Activated T-cell treated with anti-CD3 and anti-CD28 coated beads, Interleukin-2, amount 50 U/mL, for 72 hours (primary cell): ENCODE measurements at places on chromosomes 1 and 21. TPM values are rescaled to one million over a fixed set of nuclear protein-coding genes. Genes with fewer than 3 reads are reported as not detected.

GRCh38 chr1:91752324-91752723 lies 133.6 kb downstream of the TGFBR3 start:
- H3K4me3 ChIP-seq, result peak overlapping the region; percentile 44
- peaks cover 73% of the 10 kb centered on the region for H3K4me1 ChIP-seq
- H3K27me3 ChIP-seq, result no peaks in the 10 kb centered on the region
- peak; percentile 40 for DNase-seq
- H3K27ac ChIP-seq, result peak overlapping the region; percentile 90
- peaks cover 6% of the 10 kb centered on the region for H3K36me3 ChIP-seq

Gene ZMPSTE24
- total RNA-seq, result 36.8 TPM

- peak; percentile 2 for DNase-seq
- peaks cover 46% of the 10 kb centered on the region for H3K4me1 ChIP-seq
- no peaks in the 10 kb centered on the region for H3K27me3 ChIP-seq
Observed at GRCh38 chr1:243253211-243253925, 1.7 kb downstream of the CEP170 start.

Gene FABP3
- not detected for total RNA-seq

DNA sequence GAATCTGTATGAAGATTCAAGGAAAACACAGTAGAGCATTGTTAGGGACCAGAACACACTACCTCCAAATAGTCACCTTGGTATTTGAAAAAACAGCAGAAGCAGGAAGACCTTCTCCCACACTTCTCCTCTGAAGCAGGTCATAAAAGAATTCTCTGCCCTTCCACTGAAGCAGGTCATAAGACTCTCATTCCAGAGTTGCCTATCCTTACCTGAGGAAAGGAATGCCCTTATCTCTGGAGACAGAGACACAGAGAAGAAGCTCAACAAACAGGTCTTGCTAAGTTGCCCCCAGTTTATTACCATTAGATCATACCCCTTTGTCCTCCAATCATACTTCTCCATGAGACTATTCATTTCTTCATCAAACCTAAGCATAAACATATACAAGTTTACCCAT lies 225.8 kb upstream of the TNR start:
- no peak for DNase-seq
- no peak overlapping the region for H3K27ac ChIP-seq
- no peaks in the 10 kb centered on the region for H3K27me3 ChIP-seq
- H3K36me3 ChIP-seq, result peaks cover 6% of the 10 kb centered on the region
- H3K4me1 ChIP-seq, result no peaks in the 10 kb centered on the region
- H3K4me3 ChIP-seq, result no peak overlapping the region

- no peak overlapping the region for H3K27ac ChIP-seq
- H3K36me3 ChIP-seq, result no peaks in the 10 kb centered on the region
- DNase-seq, result no peak
- no peak overlapping the region for H3K4me3 ChIP-seq
- peaks cover 18% of the 10 kb centered on the region for H3K27me3 ChIP-seq
- no peaks in the 10 kb centered on the region for H3K4me1 ChIP-seq
Observed at GRCh38 chr1:207941665-207942064, 30.7 kb upstream of the CD34 start.

- no peaks in the 10 kb centered on the region for H3K27me3 ChIP-seq
- no peaks in the 10 kb centered on the region for H3K4me1 ChIP-seq
- no peak for DNase-seq
- no peak overlapping the region for H3K4me3 ChIP-seq
Observed at GRCh38 chr1:91864017-91864700, 21.8 kb downstream of the TGFBR3 start.

- no peak overlapping the region for H3K27ac ChIP-seq
- no peak for DNase-seq
- peaks cover 7% of the 10 kb centered on the region for H3K4me1 ChIP-seq
- peaks cover 6% of the 10 kb centered on the region for H3K27me3 ChIP-seq
Observed at GRCh38 chr1:31524186-31524901, 52.0 kb upstream of the TINAGL1 start.

Gene MYBPH
- not detected for total RNA-seq

Gene TGFB2
- not detected for total RNA-seq

Gene BCAS2
- total RNA-seq, result 27.5 TPM

GRCh38 chr1:218775501-218776021 lies 398.1 kb upstream of the LYPLAL1 start:
- H3K36me3 ChIP-seq, result no peaks in the 10 kb centered on the region
- DNase-seq, result no peak
- no peaks in the 10 kb centered on the region for H3K27me3 ChIP-seq
- H3K4me3 ChIP-seq, result no peak overlapping the region
- H3K27ac ChIP-seq, result no peak overlapping the region

GRCh38 chr1:18997508-18997907 lies 41.0 kb upstream of the IFFO2 start:
- peaks cover 61% of the 10 kb centered on the region for H3K4me1 ChIP-seq
- H3K27me3 ChIP-seq, result peaks cover 12% of the 10 kb centered on the region
- H3K36me3 ChIP-seq, result peaks cover 40% of the 10 kb centered on the region
- DNase-seq, result no peak

DNA sequence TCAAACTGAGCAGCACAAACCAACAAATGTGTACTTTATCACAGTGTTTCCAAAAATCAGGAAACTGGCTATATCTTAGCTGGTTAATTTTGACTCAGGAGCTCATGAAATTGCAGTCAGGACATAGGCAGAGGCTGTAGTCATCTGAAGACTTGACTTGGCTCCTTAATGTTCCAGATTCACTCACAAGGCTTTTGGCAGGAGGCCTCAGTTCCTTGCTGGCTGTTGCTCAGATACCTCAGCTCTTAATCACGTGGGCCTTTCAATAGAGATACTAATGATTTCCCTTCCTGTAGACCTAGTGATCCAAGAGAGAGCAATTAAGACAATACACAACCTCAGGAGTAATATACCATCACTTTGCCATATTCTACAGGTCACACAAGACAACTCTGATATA lies 537.7 kb downstream of the BRINP3 start:
- H3K27me3 ChIP-seq, result no peaks in the 10 kb centered on the region
- no peak overlapping the region for H3K27ac ChIP-seq
- H3K36me3 ChIP-seq, result peaks cover 1% of the 10 kb centered on the region
- no peaks in the 10 kb centered on the region for H3K4me1 ChIP-seq
